Fibroblast of skin of right quadriceps (primary cell): ENCODE measurements at places on chromosomes 2 and 18.
A peak's percentile ranks its signal among the peaks of the same experiment; 100 is the strongest.

DNA sequence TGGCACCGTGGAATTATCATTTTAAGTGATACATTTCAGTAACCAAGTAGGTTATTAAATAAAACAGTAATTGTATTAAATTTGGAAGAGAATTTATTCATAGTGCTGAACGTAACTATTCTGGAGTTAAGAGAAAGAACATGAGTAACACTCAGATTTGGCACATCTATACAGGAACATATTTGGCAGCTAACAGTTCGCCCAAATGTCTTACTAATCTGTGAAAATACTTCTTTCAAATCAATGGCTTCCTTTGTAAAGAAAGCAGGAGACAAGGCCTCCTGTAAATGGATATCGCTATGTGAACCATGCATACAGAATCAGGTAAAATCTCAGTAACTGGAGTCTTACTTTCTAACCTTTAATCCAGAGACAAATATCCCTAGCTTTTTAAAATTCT lies 64.4 kb downstream of the ZNF516 start:
- DNase-seq, result no peak

- no peak for DNase-seq
These were observed 33.1 kb upstream of the CYP27A1 start for GRCh38 chr2:218748741-218749441.

DNA sequence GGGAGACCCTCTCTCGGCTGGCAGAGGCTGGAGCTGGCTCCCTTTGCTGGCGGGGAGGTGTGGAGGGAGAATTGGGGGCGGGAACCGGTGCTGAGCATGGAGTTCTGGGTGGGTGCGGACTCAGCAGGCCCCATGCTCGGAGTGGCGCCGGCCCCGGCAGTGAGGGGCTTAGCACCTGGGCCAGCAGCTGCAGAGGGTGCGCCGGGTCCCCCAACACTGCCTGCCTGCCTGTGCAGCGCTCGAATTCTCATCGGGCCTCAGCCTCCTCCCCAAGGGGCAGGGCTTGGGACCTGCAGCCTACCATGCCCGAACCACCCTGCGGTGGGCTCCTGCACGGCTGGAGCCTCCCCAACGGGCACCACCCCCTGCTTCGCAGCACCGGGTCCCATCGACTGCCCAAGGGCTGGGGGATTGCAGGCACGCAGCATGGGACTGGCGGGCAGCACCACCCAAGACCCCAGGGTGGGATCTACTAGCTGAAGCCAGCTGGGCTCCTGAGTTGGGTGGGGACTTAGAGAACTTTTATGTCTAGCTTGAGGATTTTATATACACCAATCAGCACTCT lies 129.8 kb downstream of the LRRC30 start:
- no peak for DNase-seq

DNA sequence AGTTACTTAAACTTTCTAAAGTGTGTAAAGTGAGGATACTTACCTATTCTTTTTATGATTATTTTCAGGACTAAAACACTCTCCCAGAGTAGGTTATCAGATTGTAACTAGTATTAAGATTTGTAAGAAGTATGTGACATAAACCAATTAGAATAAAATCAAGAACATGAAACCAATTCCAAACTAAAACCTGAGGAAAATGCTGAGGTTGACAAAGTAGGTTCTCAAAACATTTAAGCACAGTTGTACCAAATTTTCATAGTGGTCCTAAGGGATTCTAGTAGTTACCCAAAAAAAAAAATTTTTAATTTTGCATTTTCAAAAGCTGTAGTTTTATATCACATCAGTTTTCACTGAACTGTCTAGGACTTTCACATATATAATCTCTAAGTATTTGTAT lies 157.3 kb downstream of the MEMO1 start:
- DNase-seq, result no peak

- peak; percentile 50 for DNase-seq
These were observed 67.4 kb downstream of the STEAP3 start for GRCh38 chr2:119290859-119291587.

- no peak for DNase-seq
These were observed 7.8 kb upstream of the IL1R2 start for GRCh38 chr2:101983928-101984327.

DNA sequence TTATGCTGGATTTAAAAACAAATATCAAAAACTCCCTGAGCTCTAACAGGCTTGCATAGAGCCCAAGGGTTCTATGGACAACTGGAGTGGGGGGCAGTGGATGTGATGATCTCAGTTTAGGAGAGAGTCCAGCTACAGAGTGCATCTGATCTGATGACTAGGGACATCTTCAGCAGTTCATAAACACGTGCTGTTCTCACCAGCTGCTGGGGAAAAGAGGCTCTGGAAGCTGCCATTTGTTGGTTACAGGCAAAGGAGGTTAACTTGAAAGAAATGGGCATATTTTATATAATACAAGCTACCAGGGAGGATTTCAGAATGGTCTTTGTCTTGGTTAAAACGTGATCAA lies 36.0 kb upstream of the ZNF396 start:
- no peak for DNase-seq

DNA sequence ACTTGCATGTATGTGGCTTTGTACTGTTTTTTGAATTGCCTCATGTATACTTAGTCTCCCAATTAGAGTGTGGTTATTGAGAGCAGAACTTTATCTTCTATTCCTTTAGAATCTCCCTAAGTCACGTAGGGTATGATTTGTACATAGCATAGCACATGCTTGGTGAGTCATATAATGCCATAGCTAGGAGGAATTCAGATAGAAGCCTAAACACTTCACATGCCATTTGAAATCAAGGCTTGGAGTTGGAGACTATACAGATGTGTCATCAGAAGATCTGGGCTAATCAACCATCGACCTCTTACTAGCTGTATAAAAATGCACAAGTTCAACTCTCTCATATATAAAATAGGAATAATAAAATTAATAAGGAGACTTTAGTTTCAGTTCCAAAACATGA lies 222.6 kb upstream of the ST6GAL2 start:
- peak; percentile 70 for DNase-seq

- DNase-seq, result no peak
These were observed 461.4 kb downstream of the GALR1 start for GRCh38 chr18:77711096-77711495.

- no peak for DNase-seq
These were observed 713.6 kb upstream of the POU3F3 start for GRCh38 chr2:104140361-104140760.

DNA sequence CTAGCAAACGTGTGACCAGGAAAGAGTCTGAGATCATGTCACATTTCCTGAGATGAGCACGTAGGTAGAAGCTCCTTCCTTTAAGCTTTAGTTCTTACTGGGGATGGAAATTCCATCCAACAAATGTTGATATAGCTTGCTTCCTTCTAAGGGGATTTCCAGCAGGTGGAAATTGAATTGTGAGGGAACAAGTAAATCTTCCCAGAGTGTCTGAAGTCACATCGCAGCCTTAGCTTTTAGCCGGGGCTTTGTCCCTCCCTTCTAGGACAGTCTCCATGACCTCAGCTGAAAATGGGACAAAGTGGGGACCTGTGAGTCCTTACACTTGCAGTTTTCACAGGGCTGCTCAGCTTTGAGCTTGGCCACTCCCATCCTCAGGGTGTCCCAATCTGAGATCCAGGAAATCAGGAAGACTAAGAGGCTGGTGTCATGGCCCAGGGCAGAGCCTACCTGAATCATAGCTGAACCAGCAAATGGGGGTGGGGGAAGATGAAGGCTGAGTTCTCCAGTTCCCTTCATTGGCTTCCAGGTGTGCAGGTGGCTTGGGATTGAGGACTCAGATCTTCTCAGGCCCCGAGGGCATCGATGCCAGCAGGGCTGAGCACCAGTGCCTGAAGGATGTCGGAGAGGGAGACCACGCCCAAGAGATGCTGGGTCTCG lies 8.3 kb downstream of the PRKAG3 start:
- DNase-seq, result no peak

DNA sequence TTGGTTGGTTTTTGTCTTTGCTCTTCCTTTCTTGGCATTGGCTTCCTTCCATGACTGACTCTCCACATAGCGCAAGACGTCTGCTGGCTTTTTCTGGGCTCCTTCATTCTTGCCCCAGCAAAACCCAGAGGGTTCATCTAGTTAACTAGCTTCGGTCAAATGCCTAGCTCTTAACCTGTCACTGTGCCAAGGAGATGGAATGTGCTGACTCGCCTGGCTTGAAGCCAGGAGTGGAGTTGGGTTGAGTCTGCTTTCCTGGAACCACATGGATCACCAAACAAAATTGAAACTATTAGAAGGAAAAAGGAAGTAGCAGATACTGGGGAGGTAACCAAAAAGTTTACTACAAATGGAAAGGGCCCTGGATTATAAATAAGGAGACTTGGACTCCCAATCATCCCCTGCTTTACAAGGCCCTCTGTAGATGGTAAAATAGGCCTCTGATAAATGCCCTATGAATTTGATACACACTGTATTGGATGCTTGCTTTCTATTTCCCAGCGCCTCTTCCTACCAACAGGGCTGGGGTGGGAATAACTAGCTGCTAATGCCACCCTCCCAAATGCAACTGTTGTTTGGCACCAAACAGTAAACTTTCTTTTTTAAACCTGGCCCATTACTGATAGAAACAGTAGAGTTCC lies 11.3 kb downstream of the MALT1 start:
- DNase-seq, result peak; percentile 96

GRCh38 chr2:20962939-20963557 lies 80.8 kb downstream of the APOB start:
- DNase-seq, result peak; percentile 40

- DNase-seq, result peak; percentile 81
These were observed 49.3 kb upstream of the ROCK2 start for GRCh38 chr2:11393711-11394236.

GRCh38 chr2:10864861-10865636 lies 46.7 kb upstream of the KCNF1 start:
- no peak for DNase-seq

DNA sequence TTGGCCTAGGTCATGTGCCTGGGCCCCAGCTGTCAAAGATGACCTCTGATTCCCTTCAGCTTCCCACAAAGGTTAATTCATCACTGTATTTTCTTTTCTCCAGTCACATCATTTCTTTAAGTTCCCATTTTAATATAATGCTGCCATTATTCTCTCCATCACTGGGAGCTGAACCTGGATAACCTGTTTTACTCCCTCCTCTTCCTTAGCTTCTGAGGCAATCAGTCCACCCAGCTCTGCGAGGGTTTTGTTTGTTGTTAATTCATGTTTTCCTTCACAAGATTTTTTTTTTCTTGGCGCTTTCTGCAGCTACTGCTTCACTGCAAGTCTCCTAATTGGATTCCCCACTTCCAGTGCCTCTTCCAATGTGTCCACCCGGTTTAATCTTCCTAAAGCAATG lies 5.1 kb upstream of the EML4 start:
- DNase-seq, result no peak

DNA sequence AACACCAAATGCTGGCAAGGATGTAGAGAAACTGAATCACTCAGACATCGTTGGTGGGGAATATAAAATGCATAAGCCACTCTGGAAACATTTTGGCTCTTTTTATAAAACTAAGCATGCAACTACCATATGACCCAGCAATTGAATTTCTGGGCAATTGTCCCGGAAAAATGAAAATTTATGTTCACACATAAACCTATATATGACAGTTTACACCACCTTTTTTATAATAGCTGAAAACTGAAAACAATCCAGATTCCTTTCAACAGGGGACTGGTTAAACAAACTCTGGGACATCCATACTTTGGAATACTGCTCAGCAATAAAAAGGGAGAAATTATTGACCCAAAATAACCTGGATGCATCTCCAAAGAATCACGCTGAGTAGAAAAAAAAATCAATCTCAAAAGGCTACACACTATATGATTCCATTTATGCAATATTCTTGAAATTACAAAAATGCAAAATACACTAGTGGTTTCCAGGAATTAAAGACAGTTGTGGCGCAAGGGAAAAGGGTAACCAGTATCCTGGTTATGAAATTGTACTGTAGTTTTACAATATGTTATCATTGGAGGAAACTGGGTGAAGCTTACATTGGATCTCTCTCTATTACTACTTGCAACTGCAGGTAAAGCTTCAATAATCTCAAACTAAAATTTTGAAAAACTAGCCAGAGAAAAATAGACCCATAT lies 130.2 kb upstream of the PID1 start:
- DNase-seq, result peak; percentile 70

GRCh38 chr2:106095478-106096298 lies 98.4 kb downstream of the UXS1 start:
- no peak for DNase-seq

DNA sequence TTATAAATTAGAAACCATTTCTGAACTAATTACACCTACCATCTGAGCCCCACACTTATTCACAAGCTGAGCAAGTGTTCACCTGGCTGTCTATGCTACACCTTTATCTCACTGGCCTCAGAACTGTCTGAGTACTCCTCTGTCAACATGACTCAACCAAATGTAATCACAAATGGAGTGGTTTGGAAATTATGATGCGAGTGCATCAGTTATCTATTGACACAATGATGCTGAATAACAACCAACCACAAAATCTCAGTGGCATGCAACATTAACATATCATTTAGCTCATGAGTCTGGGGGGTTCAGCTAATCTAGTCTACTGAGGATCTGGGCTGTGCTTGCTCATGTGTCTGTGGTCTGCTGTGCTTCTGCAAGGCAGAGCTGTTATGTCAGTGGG lies 184.2 kb upstream of the NXPH2 start:
- peak; percentile 20 for DNase-seq

DNA sequence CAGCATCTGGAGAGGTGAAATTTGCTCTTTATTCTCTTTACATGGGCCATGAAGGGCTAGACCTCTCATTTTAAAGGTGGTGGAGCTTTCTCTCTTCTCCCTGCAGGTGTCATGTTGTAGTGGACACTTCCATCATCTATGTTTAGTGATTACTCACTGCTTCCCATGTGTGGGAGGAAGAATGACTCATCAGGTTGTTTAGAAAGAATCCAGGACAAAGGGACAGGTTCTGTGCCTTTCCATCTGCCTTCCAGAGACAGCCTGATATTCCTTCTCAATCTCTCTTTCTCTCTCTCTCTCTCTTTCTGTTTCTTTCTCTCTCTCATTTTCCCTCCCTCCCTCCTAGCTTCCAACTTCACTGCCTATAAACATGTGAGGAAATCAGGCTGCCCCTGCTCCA lies 38.7 kb downstream of the SCG2 start:
- DNase-seq, result peak; percentile 70

- no peak for DNase-seq
These were observed 116.3 kb upstream of the TTN start for GRCh38 chr2:178923546-178923945.

GRCh38 chr2:214836568-214836967 lies 27.1 kb upstream of the BARD1 start:
- DNase-seq, result no peak

DNA sequence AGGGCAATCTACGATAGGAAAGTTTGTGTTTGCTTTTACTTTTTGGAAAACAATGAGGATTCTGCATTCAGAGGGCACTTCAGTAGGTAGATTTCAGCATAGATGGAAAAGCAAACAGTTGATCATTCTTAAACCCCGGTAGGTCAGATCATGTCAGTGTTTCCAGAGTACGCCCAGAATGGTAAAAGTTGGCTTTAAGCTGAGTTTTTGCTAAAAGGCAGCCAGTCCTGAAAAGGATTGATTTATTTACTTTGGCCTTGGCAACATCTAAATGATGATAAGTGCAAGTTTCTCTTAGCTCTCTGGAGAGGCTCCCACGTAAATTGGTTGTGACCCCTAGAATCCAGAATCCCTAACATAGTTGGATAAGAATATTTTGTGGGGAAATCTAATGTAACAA lies 168.0 kb downstream of the DIS3L2 start:
- DNase-seq, result no peak
